NCI-H1105 (cell line): ENCODE measurements at places on chromosomes 2 and 18.

- no peak for DNase-seq
Observed at GRCh38 chr18:47206945-47207637, 30.9 kb upstream of the IER3IP1 start.

DNA sequence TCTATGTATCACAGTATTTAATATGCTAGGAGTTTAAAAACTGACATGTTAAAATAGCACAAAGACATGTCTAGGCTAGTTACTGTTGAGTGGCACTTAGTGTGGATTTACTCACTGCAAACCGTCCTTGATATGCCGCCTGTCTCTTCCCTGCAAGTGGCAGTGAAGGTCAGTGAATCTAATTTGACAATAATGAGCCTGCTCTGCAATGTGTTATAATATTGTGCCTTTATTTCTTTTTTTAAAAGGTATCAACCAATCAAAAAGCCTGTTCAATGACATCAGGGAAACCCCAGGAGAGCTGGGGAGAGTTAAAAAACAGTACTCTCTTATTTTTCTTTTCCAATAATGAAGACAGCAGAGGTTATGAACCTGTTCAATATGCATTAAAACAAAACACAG is 384.1 kb downstream of the ERBB4 start:
- DNase-seq: peak; percentile 62

DNA sequence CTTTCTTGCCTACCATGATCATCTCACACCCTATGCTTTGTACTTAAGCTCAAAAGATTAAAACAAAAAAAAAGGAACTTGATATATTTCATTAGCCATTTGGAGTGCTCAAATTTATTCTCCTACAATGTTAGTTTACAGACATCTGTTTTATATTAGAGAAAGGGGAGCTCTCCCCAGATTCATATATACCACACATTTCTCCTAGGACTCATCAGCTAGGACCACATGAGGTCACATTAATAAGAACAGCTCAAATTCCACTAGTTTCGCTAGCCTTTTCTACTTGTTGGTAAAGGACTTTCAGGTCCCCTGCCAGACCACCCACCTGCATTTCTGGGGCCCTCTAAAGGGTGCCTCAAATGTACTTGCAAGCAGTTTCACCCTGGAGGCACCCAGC is 151.2 kb upstream of the MMADHC start:
- no peak for DNase-seq

- no peak for DNase-seq
Observed at GRCh38 chr2:238570391-238570790, 143.7 kb downstream of the ASB1 start.

- no peak for DNase-seq
Observed at GRCh38 chr2:155389224-155389623, 690.7 kb downstream of the KCNJ3 start.
